ENCODE measurements at places on chromosomes 7 and 10.

GRCh38 chr7:122535086-122535485, 163.8 kb downstream of the RNF133 start:
- DNase-seq: no peak

DNA sequence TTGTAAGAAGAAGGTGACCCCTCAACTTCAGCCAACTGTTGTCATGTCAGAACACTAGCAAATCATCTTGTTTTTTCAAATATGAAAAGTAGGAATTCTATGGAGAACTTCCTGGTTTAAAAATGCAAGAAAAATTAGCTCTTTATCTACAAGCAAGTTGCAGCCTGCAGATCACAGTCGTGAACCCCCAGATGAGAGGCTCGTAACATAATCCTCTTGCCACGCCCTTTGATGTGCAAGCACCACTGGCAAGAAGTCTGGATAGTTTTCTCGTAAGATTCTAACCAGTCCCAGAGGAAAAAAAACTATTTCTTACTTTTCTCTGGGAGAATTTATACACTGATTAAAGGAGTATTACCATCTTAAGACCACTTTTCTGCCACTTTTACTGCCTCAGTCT, 132.3 kb downstream of the DPY19L1 start:
- DNase-seq: no peak

GRCh38 chr7:132739271-132739955, 163.1 kb upstream of the PLXNA4 start:
- DNase-seq: no peak

DNA sequence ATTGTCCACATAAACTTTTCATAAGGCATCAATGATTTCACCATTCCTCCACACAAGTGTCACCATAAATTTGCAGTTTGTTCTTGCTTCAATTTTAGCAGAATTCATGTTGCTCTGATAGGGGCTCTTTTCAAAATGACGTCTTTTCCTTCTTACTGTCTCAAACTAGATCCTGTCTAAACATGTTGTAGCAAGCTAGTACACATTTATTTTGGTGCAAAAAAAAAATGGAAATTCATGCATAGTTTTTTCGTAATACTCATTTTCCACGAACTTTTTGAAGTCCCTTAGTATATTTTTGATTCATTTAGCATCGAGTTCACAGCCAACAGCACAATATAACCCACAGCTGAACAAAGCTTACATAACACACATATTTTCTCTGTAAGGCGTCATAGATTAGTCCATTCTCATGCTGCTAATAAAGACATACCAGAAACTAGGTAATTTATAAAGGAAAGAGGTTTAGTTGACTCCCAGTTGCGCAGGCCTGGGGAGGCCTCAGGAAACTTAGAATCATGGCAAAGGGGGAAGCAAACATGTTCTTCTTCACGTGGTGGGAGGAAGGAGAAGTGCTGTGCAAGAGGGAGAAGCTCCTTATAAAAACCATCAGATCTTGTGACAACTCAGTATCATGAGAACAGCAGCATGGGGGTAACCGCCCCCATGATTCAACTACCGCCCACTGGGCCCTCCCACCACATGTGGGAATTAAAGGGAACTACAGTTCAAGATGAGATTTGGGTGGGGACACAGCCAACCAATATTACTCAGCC, 301.5 kb downstream of the CCDC3 start:
- no peak for DNase-seq

DNA sequence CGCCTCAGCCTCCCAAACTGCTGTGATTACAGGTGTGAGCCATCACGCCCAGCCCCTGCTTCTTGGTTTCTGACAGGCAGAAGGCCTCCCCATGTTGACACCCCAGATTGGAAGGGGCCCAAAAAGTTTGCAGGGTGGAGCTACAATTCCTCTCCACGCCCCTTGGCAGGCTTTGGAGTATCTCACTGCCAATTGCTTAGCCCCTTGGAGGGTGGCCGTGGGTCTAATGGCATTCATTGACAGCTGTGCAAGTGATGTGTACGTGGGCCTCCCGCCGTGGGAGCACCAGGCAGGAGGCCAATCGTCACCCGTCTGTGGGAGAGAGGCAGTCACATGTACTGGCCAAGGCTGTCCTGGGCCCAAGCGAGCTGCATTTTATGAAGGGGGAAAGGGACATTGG, 73.7 kb upstream of the PPIF start:
- no peak for DNase-seq

DNA sequence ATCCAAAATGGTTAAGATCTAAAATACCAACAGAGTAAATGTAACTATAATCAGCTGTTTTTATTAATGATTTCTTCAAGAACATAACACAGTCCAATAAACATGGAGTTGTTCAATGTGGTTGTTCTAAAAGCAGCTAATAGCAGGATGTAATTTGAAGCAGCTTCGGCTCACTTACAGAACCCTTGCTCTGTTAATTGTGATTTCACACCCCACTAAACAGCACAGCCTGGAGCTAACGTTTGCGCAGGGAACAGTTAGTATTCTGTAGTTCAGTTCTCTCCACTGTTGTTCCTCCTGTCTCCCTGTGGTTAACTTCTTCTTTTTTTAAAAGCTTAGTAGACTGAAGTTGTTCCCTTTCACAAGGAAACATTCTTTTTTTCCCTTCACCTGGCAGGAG, 104.0 kb downstream of the GRM3 start:
- DNase-seq: no peak

GRCh38 chr10:63841761-63842160, 320.6 kb downstream of the REEP3 start:
- no peak for DNase-seq

GRCh38 chr10:110040767-110041478, 33.1 kb downstream of the ADD3 start:
- DNase-seq: no peak
